ENCODE measurements at places on chromosomes 3 and 15. TPM values are rescaled to one million over a fixed set of nuclear protein-coding genes. Genes with fewer than 3 reads are reported as not detected.

SEC22A gene
- 45.4 TPM for total RNA-seq

ITPKA gene
- total RNA-seq = 3.9 TPM

MYO9A gene
- 34.7 TPM for total RNA-seq

SLC28A2 gene
- not detected for total RNA-seq

GASK1A gene
- 1.8 TPM for total RNA-seq

CAPN3 gene
- total RNA-seq = 1.8 TPM

LSMEM2 gene
- not detected for total RNA-seq

PLA1A gene
- 0.26 TPM for total RNA-seq

ZBBX gene
- not detected for total RNA-seq

GOLGA8G gene
- not detected for total RNA-seq

NANOGP8 gene
- not detected for total RNA-seq

IGSF11 gene
- total RNA-seq = 0.26 TPM

WWTR1 gene
- total RNA-seq = 13.7 TPM

NDN gene
- total RNA-seq = 47.7 TPM

SLC25A36 gene
- total RNA-seq = 55.0 TPM

CAND2 gene
- total RNA-seq = 12.1 TPM

ACTRT3 gene
- 6.1 TPM for total RNA-seq

KNG1 gene
- total RNA-seq = not detected

WDR93 gene
- 0.17 TPM for total RNA-seq

MAP2K5 gene
- total RNA-seq = 6.9 TPM

SPINK8 gene
- not detected for total RNA-seq

CLDN18 gene
- not detected for total RNA-seq

GPR149 gene
- not detected for total RNA-seq

GOLGA8M gene
- total RNA-seq = 0.26 TPM

LOXL1 gene
- total RNA-seq = 91.4 TPM

KCNMB2 gene
- total RNA-seq = 0.17 TPM

PSTPIP1 gene
- total RNA-seq = 0.77 TPM

TRIM42 gene
- total RNA-seq = not detected

RPL15 gene
- total RNA-seq = 3,172 TPM

C3orf22 gene
- not detected for total RNA-seq

DAZL gene
- not detected for total RNA-seq

PLAAT1 gene
- not detected for total RNA-seq

GABRA5 gene
- total RNA-seq = not detected

PEX11A gene
- total RNA-seq = 15.9 TPM

ATP10A gene
- total RNA-seq = 12.7 TPM

SLC22A14 gene
- total RNA-seq = 0.17 TPM

GP9 gene
- not detected for total RNA-seq

SV2B gene
- under 0.01 TPM for total RNA-seq

ACAD11 gene
- 101 TPM for total RNA-seq

TFDP2 gene
- total RNA-seq = 20.3 TPM

PIK3R4 gene
- 27.0 TPM for total RNA-seq

CCDC174 gene
- 12.1 TPM for total RNA-seq

CGNL1 gene
- total RNA-seq = 6.1 TPM

CRTC3 gene
- total RNA-seq = 12.3 TPM

ARHGAP31 gene
- 3.5 TPM for total RNA-seq
